GM23338 (cell line): ENCODE measurements at places on chromosomes 7 and 10.

DNA sequence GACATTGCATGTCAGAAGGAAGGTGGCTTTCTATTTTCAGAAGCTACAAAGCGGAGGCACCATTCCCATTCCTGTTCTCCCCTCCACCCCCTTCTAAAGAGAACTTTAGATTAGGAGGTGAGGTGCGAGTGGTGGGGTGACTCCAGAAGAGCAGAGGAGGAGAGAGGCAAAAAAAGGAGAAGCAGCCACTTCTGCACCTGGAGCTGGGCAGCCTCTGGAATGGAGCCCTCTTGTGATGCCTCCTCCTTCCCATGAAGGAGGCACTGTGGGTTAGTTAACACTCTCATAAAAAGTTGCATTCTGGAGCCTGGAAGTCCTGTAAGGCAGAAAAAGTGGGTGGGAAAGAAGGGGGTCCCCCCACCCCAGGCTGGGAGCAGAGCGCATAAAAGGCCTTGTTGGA is 4.8 kb downstream of the PTF1A start:
- DNase-seq, result no peak

- no peak for DNase-seq
Measured at GRCh38 chr7:19213746-19214145, 68.5 kb upstream of the FERD3L start.

DNA sequence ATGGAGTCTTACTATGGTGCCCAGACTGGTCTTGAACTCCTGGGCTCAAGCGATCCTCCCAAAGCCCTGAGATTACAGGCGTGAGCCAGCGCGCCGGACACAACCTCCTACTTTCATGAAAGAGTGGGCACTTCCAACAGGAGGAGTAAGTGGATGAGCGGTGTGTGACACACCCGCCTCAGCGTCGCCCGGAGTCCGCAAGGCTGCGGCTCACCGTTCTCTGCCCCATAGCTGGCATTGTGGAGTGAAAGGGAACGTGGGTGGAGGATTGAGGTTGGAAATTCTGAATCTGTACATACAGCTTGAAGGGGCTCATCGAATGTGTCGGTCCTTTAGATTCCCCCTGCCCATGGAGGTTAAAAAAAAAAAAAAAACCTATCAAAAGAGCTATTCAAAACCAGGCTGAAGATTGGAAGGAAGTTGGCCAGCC is 524 bp upstream of the PRXL2A start:
- peak; percentile 47 for DNase-seq

DNA sequence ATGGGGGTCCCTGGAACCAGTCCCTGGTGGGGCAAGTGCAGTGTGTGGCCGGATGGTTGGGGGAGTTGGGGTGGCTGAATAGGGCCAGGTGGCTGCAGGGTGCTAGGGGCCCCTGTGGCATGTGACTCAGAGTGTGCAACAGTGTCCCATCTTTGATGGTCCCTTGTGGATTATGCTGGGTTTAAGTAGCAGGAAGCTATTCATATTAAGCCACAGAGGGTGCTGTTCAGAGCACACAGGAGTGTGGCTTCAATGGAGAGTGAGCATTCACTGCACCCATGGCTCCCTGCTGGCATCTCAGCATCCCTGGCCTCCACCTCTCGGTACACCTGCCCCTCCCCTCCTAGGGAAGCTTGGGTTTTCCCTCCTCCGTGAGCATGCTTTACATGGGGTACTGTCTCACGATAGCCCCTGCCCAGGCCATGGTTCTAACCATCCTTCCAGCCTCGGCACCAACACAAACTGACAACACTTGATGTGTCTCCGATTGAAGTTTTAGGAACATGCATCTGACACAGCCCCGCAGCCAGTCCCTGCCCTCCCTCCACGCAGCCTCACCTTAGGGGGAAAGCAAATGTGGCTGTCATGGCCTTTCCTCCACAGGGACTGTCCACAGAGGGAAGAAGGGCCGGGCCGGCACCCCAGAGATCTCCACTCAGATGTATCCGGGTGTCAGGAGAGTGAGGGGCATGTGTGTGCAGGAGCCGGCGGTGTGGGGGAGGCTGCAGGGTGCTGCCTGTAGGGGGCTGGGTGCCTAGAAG is 30.4 kb upstream of the PPIF start:
- DNase-seq, result no peak

GRCh38 chr7:100612730-100613390 is 520 bp downstream of the MOSPD3 start:
- peak; percentile 47 for DNase-seq
